ENCODE measurements at places on chromosomes 2 and 18.

GRCh38 chr2:191629976-191630712 is 47.8 kb upstream of the NABP1 start:
- no peak for DNase-seq

- no peak for DNase-seq
Observed at GRCh38 chr2:204277226-204277625, 268.0 kb upstream of the PARD3B start.

- no peak for DNase-seq
Observed at GRCh38 chr2:74619651-74620297, 28.4 kb downstream of the M1AP start.

- no peak for DNase-seq
Observed at GRCh38 chr18:63823516-63824219, 48.5 kb downstream of the SERPINB7 start.

DNA sequence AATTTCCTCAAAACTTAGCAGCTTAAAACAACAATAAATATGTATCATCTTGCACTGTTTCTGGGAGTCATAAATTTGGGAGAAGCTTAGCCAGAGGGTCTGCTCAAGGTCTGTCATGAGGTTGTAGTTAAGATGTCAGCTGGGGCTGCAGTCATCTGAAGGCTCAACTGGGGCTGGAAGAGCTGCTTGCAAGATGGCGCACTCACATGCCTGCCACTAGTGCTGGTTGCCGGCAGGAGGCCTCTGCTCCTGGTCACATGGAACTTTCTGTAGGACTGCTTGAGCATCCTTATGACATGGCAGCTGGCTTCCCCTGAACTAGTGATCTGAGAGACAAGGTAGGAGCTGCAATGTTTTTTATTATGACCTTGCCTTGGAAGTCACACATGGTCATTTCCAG is 215.5 kb upstream of the HAAO start:
- no peak for DNase-seq

DNA sequence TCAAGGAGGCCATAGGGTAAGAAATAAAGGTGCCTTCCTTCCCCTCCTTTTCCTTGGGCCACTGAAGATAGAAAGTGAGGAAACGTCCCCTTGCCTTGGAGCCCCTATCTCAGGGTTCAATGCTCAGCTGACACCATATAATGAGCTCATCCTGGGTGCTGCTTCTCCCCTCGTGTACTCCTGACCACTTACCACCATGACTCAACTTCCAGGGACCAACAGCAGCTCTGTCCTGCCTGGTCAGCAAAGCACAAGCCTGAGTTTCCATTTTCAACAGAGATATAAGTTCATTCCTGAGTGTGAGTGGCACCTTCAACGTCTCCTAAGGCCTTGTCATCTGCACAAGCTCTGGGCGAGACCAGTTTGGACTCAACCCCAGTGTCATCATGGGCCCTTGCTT is 151.2 kb downstream of the CAPN13 start:
- no peak for DNase-seq

- no peak for DNase-seq
Observed at GRCh38 chr2:173229086-173229485, 125.6 kb upstream of the CDCA7 start.

DNA sequence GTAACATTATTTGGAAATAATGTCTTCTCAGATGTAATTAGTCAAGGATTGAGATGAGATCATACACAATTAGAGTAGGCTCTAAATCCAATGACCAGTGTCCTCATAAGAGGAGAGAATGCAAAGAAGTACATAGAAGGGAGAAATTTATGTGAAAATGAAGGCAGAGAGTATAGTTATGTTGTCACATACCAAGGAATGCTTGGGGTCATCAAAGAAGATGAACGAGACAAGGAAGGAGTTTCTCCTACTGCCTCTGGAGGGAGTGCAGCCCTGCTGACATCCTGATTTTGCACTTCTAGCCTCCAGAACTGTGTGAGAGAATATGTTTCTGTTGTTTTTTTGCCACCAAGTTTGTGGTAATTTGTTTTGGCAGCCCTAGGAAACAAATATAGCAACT is 100.1 kb downstream of the GALNT13 start:
- no peak for DNase-seq

DNA sequence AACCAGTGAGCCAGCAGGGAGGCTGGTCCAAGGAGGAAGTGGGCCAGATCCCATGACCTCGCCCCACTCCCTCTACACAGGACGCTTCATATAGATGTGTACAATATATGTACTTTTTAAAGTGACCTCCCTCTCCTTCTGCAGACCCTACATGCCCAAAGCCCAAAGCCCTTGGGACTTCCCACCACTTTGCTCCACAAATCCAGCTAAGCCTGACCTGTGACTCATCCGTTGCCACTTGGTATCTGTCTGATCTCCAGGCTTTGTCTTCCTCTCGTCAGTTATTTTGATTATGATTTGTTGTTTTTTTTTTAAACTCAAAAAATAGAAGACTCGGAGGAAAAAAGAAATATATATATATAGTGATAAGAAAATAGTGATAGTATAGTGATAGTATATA is 470.8 kb downstream of the KCNJ3 start:
- no peak for DNase-seq

- DNase-seq, result peak; percentile 8
Observed at GRCh38 chr2:26609839-26610277, 31.3 kb downstream of the CIB4 start.

GRCh38 chr2:132815516-132815915 is 145.5 kb upstream of the LYPD1 start:
- DNase-seq, result no peak

DNA sequence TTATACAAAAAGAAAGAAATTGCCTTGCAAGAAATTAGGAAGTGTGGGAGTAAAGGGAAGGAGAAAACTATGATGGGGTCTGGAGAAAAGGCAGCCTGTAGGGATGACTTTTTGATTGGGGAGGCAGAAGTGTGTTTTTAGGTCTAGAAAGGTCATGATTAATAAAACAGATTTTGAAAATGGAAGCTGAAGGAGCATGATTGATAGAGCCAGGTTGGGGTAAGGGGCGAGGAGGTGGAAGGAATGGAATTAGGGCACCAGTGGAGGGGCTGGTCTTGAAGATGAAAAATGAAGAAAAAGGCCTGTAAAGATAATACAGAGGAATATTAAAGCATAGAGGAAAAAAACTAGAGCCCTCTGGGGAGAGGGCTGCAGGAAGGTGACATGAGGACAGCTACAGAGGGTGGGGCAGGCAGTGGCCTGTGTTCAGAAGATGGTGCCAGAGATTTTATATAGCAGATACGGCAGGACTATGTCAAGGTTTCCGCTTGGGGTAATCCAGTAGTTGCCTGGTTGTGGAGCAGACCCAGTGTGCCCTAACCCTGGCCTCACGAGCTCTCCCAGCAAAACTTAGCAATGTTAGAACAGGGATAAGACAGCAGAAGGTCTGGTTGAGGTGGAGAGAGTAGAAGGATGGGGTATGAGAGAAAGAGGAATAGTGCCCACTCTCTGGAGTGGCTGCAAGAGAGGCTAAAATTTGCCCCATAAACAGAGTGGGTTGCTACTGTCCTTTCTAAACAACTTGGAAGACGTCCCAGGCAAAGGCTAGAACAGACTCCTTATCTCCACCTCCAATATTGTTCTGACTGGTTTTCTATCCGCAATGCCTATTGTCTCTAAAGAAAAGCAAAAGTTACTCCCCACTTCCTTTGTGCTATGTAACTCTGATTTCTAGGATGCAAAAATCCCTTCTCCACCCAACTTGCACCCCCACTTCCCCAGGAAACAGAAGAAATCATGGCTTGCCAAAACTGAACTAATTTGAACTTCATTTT is 287.3 kb downstream of the AGPS start:
- no peak for DNase-seq

DNA sequence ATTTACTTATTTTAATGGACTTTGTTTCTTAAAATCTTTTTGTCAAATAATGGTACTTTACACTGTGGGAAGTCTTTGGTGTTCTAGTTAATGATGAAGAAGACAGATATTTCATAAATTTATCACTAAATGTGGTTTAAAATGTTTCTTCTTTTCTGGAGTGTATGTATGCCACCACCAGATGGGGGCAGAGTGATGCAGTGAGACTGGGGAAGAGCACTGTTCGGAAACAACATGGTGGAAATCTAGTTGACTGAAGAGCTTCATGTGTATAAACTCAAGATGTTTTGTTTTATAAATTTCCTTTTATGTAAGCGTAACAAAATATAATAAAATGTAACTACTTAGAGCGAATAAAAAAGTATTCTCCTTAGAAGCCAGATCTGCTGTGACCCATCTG is 195.1 kb downstream of the KCNE4 start:
- no peak for DNase-seq

DNA sequence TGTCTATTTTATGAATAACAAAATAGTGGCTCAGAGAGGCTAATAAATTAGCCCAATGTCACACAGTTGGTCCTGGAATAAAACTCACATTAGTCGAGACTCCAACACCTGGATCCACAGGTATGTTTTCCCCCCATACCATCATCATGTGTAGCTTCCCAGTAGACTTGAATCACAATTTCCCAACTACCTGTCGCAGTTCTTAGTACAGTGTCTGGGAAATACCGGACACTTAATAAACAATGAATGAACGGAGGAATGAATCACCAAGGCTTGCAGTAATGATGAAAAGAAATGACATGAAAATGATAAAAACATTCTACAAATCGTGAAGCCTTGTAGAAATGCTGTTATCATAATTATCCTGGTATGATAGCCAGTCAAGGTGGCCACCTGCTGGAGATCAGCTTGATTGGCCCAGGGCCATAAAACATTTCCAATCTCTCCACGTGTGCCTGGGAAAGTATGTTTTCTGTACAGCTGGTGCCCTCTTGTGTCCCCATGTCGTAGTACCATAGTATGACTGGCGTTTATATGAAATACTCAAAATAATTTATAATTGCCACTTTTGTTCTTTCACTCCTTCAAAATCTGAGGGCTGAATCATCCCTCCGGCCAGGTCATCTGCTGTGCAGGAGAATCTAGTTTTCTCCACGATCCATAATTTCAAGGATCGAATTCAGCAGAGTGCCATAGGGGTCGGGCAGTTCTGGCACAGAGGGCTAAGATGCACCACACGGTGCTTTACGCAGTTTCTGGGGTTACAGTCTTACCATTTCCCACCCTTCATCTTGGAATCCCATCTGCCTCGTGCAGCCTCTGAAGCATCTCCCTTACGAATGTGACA is 95.4 kb downstream of the LAMA1 start:
- DNase-seq, result no peak

DNA sequence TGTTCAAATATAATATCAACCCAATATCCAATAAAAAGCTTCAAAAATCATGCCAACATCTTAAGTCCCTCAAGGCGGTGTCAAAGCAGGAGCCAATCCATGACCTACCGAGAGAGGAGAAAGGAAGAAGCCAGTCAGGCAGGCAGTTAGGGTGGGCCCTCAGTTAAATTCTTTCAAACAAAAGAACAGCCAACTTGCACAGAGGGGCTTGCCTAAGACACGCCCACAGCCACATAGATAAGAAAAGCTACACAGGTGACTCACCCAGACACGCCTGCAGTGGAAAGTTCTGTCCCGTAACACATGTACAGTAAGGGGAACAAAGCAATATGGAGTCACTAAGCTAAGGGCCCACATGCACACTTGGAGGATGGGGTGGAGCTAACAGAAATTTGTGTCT is 61.3 kb downstream of the SP110 start:
- no peak for DNase-seq

- DNase-seq, result no peak
Observed at GRCh38 chr2:141301551-141301950, 829.3 kb downstream of the LRP1B start.

DNA sequence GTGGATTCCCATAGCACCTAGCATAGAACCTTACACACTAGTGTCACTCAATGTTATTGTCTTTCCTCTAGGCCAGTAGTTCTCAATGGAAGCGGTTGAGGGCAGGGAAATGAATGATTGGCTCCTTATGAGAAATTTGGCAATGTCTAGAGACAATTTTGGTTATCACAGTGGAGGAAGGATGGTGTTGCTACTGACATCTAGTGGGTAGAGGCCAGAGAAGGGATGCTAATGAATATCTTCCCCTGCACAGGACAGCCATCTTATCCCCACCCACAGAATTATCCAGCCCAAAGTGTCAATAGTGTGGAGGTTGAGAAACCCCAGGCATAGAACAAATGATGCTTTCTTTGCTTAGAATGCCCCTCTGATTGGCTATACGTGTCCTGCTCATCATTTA is 15.8 kb downstream of the C18orf63 start:
- DNase-seq, result no peak

DNA sequence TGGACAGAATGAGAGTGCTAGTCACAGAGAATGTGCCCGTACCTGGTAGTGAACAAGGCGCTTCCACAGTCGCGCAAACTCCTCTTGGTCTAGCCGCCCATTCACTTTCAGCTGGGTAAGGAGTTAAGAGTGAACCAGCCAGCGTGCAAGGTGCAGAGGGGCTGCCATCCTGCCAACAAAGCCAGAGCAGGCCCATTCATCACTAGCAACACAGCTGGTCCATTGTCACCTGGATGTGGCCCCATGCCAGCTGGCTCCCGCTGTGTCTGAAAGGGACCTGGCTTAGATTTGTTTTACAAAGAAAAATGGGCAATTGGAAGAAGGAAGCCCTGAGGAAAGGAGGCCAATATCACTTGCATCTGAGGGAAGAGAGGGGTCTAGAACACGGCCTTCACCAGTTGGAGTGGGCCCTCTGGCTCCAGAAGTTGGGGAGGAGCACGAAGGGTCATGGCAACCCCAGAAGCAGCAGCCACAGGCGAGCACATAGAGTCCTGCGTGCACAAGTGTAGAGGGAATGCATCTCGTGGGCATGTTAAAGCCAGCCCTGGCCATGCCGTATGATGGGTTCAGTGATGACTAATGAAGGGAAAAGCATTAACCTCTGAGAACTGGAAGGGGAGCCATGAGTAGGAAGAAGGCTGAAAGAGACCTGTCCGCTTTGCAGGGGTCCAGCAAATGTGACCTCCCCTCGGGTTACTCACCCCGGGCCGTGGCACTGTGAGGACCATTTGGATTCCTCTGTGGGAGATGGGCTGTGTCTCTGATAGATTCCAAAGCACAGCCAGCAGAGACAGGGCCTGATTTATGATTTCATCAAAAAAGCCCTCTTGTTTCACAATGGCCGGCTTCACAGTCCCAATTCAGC is 70.6 kb downstream of the CAPN13 start:
- no peak for DNase-seq

GRCh38 chr18:48006415-48007175 is 76.1 kb upstream of the SMAD2 start:
- DNase-seq, result no peak
